ENCODE measurements at places on chromosomes 5 and 9. TPM values are rescaled to one million over a fixed set of nuclear protein-coding genes. Genes with fewer than 3 reads are reported as not detected.

- no peak overlapping the region for H3K4me3 ChIP-seq
- DNase-seq, result no peak
Observed at GRCh38 chr5:169350016-169350415, 49.1 kb upstream of the SLIT3 start.

DNA sequence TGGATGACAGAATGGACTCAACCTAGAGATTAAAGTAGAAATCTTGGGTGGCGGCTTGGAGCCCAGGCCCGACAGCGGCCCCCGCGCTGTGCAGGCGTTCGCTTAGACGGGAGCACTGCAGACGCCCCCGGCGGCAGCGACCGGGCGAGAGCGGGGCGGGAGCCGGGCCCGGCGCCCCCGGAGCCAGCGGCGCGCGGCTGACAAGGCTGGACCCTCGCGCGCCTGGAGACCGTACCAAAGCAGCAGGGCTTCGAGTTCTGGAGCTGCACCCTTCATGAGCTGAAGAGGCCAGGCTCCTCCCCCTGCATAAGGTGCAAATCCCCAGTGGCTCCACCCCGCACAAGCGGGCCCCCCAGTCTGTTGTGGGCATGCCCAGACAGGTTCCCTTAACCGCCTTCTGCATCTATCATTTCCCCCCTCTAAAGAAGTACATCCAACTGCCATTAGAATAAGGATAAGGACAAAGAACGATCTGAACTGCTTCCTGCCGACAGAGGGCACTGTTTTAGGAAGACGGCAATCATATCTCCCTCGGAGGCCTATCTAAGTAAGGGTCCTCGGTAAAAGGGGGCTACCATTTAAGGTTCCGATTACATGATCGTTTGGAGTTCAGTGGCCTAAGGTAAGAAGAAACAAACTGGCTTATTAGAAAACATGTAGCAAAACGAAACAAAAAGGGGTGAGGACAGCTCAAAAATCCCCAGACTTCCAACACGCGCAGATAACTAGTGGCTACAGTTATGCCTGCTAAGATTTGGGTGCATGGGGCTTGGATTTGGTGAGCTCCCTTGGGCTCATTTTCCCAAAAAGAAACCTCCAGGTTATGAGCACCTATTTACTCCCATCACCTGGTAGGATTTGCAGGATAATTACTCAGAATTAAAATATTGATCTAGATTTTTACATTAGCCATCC is 66.3 kb downstream of the RGMB start:
- H3K27ac ChIP-seq, result no peak overlapping the region
- H3K4me1 ChIP-seq, result no peaks in the 10 kb centered on the region
- no peaks in the 10 kb centered on the region for H3K27me3 ChIP-seq

- H3K27ac ChIP-seq, result no peak overlapping the region
- H3K4me1 ChIP-seq, result peaks cover 29% of the 10 kb centered on the region
- DNase-seq, result no peak
- no peak overlapping the region for H3K4me3 ChIP-seq
- no peaks in the 10 kb centered on the region for H3K27me3 ChIP-seq
- no peaks in the 10 kb centered on the region for H3K36me3 ChIP-seq
Observed at GRCh38 chr5:17302106-17302505, 84.7 kb downstream of the BASP1 start.

GRCh38 chr5:118243613-118244012 is 744.7 kb downstream of the DTWD2 start:
- no peaks in the 10 kb centered on the region for H3K27me3 ChIP-seq
- no peaks in the 10 kb centered on the region for H3K36me3 ChIP-seq
- DNase-seq, result no peak
- H3K27ac ChIP-seq, result no peak overlapping the region
- H3K4me3 ChIP-seq, result no peak overlapping the region

Gene ZFP37
- total RNA-seq, result 3.7 TPM

Data from vagina (tissue), 2 donors.